ENCODE measurements at places on chromosomes 1 and 21.
A peak's percentile ranks its signal among the peaks of the same experiment; 100 is the strongest.

DNA sequence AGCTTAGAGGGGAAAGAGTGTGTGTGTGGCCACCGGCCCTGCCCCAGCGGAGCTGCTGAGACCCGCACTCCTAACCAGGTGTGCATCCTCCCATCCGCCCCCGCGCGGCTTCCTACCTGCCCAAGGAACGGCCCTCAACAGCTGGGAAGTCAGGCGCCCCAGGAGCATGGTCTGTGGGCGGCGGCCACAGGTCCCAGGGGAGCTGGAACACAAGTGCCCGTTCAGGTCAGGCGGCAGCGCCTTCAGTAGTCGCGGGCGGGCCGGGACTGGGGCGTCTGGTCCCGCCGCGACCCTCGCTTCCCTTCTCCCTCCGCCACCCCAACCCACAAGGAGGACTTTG, 448 bp downstream of the AURKAIP1 start:
- DNase-seq = no peak

GRCh38 chr1:218656301-218657037, 311.3 kb downstream of the TGFB2 start:
- no peak for DNase-seq

DNA sequence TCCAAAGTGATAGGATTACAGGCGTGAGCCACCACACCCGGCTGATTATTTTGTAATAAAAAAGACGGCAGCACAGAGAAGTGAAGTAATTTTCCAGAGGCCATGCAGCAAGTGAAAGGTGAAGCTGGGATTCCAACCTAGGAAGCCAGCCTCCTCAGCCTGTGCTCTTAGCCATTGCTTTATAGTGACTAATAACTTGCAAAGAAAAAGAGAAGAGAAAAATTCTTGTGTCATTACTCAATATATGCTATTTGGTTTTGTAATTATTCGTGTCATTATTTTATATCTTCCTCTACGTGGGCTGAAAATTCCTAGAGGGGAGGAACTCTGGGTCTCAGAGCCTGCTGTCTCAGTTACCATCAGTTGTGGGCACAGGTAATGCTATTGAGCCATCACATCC, 1.6 kb upstream of the IER5 start:
- DNase-seq = no peak

DNA sequence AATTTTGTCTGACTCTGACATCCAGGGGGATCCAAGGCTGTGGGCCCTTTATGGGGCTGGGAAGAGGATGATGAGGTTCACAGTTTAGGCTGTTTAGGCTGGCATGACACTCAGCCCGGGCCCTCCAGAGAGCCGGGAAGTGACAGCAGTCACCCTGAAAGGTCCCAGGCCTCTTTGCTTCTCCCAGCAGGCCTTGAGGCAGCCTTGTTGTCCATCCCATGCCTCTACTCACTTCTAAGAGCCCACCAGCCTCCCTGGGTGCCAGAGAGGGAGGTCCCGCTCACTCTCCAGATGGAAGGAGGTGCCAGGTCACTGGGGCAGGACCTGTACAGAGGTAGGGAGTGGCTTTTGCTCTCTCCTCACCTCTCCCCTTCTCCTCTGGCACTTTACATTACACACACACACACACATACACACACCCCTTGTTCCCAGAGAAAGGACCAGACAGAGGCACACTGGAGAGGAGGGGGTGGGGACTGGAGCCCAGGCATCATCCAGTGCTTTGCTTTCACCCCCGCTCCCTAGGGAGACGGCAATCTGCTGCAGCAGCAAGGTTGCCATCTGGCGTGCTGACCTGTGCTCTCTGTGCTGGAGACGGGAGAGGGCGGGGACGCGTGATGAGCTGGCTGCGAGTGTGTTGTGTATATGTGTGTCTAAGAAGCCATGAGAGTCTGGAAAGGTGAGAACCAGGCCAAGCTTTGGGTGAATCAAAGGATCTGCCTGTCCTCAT, 4.6 kb downstream of the KLHDC8A start:
- no peak for DNase-seq

DNA sequence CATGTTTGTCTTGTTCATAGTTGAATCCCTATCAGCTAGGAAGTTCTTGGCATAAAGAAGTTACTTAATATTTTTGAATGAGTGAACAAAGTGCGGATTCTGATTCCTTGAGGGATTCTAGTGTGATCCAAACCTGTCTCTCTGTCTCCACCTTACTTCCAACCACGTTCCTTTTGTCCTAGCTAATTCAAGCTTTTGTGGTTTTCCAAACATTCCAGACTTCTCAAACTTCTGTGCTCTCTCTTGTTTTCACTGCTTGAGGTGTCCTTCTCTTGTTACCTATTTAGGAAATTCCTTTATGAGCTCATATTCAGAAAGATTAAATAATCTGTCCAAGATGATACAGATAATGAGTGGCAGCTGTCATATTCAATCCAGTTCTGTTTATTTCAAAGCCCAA, 353.2 kb downstream of the PTBP2 start:
- no peak for DNase-seq

- DNase-seq = no peak
Observed at GRCh38 chr1:64847666-64848065, 102.8 kb downstream of the RAVER2 start.

DNA sequence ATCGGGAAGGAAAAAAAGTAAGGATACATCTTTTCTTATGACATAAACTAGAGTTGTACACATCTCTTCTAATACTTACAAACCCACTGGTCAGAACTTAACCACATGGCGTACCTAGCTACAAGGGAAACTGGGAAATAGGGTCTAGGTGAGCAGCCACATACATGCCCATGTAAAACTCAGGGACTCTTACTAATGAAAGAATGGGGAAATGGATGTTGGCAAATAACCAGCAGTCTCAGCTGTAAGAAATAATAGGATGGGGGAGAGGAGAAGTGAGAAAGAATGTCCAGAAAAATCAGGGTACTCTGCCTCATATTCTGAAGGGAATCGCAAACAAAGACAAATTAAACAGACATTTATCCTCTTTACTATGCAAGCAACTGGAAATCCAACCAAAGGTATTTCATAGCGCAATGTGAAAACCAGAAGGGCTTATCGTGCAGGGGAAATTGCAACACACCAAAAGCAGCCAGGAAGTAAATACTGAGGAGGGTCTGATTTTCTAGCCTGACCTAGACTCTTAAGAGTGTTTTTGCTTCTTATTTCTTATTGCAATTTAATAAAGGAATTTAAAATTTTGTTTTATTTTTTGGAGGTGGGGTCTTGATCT, 17.5 kb downstream of the GTF2B start:
- peak; percentile 14 for DNase-seq

GRCh38 chr1:198880818-198881597, 242.2 kb downstream of the PTPRC start:
- peak; percentile 96 for DNase-seq

GRCh38 chr1:13881385-13882088, 181.5 kb downstream of the PRDM2 start:
- DNase-seq = no peak

DNA sequence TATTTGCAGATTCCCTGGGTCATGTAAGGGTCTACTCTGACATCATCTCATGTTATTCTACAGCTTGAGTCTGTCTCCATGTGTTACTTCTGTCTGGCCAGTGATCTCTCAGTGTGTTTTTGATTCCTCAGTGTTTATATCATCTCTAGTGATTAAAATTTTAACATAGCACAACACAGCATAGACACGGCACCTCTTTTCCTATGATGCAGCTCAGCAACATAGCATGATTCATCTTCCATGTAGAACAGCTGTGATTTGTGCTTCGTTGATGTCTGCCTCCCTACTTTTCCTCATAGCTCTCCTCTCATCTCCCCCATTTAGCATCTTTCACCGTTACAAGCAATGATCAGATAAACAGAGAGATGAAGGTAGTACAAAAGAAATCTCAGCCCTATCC, 163.9 kb upstream of the DPT start:
- no peak for DNase-seq

- peak; percentile 39 for DNase-seq
Observed at GRCh38 chr1:151003180-151003579, 3.5 kb downstream of the MINDY1 start.

- DNase-seq = no peak
Observed at GRCh38 chr21:41418956-41419680, 6.9 kb upstream of the MX1 start.

GRCh38 chr1:10835421-10835820, 39.0 kb upstream of the CASZ1 start:
- DNase-seq = no peak

- DNase-seq = peak; percentile 86
Observed at GRCh38 chr1:246117066-246117791, 389.9 kb downstream of the SMYD3 start.

DNA sequence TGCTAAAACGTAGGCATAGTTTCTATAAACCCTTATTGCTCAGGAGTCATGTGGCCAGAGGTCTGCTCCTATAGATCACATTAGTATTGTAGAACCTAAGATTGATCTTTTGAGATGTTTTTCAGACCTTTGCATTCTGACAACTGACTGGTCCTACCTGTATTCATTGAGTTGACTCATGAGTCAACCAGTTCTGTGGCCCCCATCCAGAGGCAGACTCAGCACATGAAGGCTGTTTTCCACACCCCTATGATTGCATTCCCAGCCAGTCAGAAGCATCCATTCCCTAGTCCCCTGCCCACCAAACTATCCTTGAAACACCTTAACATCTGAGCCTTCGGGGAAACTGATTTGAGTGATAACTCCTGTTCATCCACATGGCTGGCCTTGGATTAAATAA, 451.7 kb downstream of the SIPA1L2 start:
- no peak for DNase-seq

GRCh38 chr1:160171354-160171753, 19.0 kb upstream of the CASQ1 start:
- no peak for DNase-seq

DNA sequence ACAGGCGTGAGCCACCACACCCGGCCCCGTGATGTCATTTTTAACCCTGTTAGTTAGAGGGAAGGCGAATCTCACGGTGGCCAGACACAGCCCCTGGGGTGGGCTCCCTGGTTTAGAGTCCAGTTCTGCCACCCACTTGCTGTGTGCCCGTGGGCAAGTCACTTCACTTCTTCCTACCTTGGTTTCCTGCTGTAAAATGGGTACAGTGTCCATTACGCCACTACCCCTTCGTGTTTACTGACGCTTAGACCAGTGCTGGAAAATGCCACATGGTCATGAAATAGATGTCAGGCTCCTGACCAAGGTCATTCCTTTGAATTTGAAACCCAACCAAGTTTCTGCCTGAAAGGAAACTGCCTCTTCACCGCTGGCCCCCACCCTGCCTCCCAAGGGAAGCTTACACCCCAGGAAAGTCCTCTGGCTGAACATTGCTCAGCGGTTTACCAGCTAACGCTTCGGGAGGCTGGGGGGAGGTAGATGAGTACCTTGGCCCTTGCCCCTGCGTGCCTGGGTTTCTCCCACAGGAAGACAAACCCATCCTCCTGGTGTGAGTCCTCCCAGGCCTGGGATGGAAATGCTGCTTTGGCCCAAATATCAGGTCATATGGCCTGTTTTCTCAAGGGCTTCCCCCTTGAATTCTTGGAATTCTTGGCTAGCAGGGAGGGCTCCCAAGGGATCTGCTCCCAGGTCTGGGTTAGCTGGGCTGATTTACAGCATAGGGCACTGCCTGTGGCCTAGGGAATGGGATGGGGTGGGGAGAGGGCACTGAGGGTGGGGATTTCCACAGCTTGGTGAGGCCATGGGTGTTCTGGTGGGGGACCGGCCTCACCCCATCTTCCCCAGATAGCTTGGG, 7.6 kb upstream of the AADACL4 start:
- no peak for DNase-seq

DNA sequence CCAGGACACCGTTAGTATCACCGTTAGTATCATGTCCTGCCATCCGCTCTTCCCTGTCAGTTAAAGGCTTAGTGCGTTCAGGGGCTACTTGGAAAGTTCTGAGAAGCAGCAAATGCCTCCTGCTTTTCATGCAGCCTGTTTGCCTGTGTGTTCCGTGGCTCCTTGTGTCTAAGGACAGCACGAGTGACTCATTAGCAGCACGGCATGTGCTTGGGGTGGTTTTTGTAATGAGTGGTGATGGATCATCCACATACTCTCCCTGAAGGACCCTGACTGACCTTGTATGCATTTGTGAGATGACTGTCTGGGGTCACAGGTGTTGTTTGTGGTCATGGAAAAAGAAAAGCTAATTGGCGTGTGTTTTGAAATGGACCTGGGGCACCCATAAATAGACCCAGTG, 221.9 kb downstream of the PBX1 start:
- no peak for DNase-seq

DNA sequence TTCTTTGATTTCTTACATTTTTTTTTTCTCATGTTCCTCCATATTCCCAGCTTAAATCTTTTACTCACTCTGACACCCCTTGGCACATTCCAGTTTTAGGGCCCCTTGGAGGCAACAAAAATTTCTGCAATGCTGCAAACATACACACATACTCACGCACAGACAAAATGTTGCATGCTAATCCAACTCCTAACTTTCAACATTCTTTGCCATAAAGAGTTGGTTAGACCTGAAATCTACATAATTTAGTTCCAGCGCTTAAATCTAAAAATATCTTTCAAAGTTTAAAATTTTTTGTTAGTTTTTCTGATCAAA, 103.9 kb downstream of the PTPN14 start:
- DNase-seq = no peak

- no peak for DNase-seq
Observed at GRCh38 chr1:111203681-111204200, 3.3 kb upstream of the DENND2D start.

GRCh38 chr1:84010136-84010535, 11.2 kb upstream of the TTLL7 start:
- DNase-seq = no peak

DNA sequence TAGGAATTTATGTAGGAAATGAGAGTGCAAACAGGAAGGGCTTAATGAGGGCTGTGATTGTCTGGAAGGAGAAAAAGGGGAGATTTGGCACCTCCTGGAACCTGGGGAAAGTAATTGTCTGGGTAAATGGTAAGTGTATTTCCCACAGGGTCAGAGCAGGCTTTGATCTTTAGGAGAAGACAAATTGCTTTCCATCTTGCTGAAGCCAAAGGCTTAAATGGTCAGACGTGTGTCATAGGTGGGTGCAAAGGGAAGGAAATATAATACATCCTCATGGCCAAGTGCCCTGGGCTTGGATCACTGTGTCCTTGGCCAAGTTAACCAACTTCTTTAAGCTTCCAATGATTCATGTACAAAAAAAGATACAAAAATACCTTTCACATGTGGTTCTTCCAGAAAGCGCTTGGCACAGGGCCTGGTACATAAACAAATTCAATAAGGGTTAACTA, 1.3 kb upstream of the DUSP23 start:
- DNase-seq = no peak

GRCh38 chr1:227234998-227235405, 83.3 kb downstream of the CDC42BPA start:
- DNase-seq = peak; percentile 97

DNA sequence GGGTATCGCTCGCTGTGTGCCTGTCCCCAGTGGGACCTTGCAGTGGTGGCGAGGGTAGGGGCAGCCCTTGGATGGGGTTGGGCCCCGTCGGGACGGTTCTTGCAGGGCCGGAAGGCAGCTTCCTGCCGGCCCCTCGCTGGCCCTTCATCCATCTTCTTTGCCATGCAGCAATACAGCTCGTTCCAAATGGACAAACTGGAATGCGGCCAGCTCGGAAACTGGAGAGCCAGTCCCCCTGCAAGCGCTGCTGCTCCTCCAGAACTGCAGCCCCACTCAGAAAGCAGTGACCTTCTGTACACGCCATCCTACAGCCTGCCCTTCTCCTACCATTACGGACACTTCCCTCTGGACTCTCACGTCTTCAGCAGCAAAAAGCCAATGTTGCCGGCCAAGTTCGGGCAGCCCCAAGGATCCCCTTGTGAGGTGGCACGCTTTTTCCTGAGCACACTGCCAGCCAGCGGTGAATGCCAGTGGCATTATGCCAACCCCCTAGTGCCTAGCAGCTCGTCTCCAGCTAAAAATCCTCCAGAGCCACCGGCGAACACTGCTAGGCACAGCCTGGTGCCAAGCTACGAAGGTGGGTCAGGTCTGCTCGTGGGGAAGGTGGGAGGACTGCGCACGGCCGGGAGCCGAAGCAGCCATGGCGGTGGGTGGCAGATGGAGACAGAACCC, 45.8 kb downstream of the SIM2 start:
- no peak for DNase-seq

Measured in OCI-M1 (cell line).